ENCODE measurements at places on chromosomes 7 and 10. TPM values are rescaled to one million over a fixed set of nuclear protein-coding genes. Genes with fewer than 3 reads are reported as not detected.
A peak's percentile ranks its signal among the peaks of the same experiment; 100 is the strongest.

The PARD3 gene
- 95.5 TPM for total RNA-seq

The DNAJC1 gene
- total RNA-seq = 40.0 TPM

The NUTM2A gene
- total RNA-seq = 0.98 TPM

DNA sequence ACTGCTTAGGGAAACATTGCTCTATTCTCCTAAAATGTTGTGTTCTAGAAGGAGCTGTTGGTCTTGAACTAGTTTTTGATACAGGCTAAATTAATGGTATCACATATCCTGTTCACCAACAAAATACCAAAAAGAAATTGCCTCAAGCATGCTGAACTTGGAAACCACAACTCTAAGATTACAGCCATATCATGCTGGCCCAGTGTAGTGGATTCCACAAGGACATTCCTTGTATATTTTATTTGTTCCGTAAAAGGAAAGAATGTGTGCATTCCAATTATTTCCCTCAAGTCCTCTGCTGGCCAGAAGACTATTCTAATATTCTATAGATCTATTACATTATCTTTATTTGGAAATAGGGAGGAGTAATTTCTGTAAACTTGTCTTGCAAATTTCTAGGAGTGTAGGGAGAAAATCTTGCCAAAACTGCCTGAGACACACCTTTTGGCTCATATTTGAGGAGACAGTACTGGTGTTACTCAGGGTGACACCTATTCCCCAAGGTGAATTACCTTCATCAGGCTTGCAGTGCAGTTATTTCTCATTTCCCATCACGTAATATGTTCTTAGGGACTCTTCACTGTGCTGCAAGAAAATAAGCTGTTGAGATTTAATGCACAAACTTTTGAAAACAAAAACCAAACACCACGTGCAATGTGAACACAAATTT is 1.9 kb upstream of the NEBL start:
- no peak overlapping the region for H3K27ac ChIP-seq

GRCh38 chr10:124344931-124345330 is 73.8 kb downstream of the OAT start:
- no peak overlapping the region for H3K27ac ChIP-seq
- H3K4me1 ChIP-seq = peaks cover 15% of the 10 kb centered on the region
- no peaks in the 10 kb centered on the region for H3K27me3 ChIP-seq
- no peak for DNase-seq
- H3K36me3 ChIP-seq = no peaks in the 10 kb centered on the region

- H3K27ac ChIP-seq = peak overlapping the region; percentile 53
- no peaks in the 10 kb centered on the region for H3K27me3 ChIP-seq
- H3K4me3 ChIP-seq = no peak overlapping the region
Observed at GRCh38 chr10:97888641-97889262, 39.1 kb downstream of the GOLGA7B start.

DNA sequence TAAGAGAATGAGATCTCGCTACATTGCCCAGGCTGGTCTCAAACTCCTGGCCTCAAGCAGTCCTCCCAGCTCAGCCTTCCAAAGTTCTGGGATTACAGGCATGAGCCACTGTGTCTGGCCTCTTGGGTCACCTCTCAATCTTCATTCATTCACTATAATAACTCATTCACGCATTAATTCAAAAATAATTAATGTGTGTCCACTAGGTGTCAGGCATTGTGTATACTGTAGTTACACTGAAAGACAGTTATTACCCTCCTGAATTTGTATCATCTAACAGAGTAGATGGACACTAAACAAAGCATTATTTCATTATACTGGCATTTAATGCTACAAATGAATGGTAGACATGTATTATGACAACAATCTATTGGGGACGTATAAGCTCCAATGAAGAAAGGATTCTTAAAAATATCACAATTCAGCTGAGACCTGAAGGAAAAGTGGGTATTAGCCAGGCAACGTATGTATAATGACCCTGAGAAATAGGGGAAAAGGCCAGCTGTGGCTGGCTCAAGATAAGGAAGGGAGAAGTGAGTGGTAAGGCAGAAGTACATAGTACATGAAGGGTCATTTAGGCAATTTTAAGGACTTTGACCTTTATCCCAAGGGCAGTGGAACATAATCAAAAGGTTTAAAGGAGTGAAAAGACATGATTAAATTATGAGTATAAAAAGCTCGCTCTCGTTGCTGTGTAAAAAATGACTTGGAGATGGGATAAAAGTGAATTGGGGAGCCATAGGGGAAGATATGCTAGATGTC is 150.7 kb downstream of the BTAF1 start:
- no peak overlapping the region for H3K27ac ChIP-seq
- DNase-seq = no peak
- no peaks in the 10 kb centered on the region for H3K27me3 ChIP-seq
- no peaks in the 10 kb centered on the region for H3K36me3 ChIP-seq

- no peak overlapping the region for H3K4me3 ChIP-seq
- no peaks in the 10 kb centered on the region for H3K27me3 ChIP-seq
- no peaks in the 10 kb centered on the region for H3K4me1 ChIP-seq
- DNase-seq = no peak
Observed at GRCh38 chr7:11394438-11394837, 420.8 kb downstream of the PHF14 start.
